ENCODE measurements at places on chromosomes 13 and 19.

- DNase-seq, result no peak
Observed at GRCh38 chr13:35818633-35819067, 312.5 kb downstream of the DCLK1 start.

DNA sequence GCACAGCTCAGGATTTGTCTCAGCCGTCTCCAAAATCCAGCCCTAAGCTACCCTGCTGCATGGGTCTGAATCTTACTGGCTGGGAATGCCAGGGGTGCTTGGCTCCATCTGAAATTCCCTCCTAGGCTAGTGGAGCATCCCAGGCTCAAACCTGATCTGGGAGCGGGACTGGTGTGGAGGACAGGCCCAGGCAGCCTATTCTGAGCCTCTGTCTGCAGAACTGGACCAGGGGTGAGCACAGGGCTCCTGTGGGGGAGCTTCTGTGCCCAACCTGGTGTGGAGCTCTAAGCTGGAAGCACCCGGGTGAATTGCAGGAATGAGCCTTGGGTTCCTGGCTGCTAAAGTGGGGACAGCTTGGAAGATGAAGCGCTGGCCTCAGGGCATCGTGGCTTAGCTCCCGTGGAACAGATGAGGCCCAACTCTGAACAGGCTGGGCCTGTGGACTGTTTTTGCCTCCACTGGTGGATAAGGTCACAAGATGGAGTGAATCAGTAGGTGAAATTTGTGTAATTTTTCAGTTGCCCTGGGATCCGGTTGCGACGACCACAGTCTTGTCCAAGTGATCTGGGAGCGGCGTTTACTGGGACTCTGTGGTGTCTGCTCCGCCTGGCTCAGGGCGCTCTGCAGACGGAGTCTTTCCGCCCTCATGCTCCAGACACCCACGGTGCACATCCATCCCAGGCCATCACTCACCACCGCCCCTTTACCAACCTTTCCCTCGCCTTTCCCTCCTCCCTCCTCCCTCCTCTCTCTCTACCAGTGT, 79.5 kb downstream of the TEX29 start:
- no peak for DNase-seq

DNA sequence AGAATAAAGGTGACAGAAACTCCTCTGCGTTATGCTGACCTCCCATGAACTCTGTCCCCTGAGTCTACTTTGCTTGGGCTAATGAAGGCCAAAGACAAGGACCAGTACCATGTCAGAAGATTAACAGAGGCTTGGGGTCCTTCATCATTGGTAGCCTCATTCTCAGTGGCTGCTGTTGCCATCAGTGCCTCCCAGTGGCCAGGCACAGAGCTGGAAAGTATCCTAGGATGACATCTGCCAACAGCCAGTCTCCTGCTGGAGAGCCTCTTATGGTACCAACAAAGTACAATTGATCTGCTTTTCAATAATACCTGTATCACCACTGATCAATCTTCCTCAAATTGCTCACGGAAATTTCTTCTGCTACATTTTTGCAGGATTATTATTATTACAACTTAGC, 281.6 kb downstream of the DNAJC15 start:
- DNase-seq, result no peak

DNA sequence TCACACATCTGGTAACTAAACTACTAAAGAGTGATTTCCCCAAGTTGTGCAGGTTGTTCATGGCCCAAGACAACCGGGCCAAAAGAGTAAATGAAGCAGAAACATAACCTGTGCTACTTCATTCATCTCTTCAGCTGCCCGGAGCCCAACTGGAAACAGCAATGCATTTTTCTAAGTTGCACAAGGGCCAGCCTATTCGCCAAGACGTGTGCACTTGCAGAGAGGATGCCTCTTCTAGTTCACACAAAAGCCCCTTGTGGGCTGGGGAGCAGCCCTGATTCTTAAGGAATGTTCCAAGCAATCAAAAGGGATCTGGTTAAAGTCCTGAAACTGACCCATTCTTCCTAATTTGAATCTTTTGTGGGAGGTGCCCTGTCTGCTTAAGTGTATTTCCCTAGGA, 275.8 kb downstream of the SHISA2 start:
- no peak for DNase-seq

DNA sequence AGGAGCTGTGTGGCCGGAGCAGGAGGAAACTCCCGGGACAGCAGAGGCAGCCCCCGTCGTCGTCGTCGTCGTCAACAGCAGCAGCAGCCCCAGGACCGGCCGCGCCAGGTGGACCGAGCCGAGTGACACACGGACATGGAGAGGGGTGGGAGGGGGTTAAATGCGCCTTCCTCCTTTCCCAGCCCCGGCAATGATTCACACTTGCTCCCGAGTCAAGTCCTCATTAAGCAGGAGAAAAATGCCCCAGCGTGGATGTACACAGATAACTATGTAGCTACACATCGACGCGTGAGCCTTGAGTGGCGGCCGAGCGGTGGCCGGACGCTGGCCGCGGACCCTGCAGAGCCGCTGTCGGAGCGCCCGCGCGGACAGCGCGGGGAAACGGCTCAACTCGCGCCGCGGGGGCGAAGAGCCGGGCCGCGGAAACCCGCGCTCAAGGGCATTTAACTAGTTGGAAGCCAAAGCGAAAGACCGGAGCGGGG, 645 bp downstream of the UBL3 start:
- peak; percentile 58 for DNase-seq

GRCh38 chr19:4910594-4911281, 1.4 kb downstream of the UHRF1 start:
- DNase-seq, result peak; percentile 12

- no peak for DNase-seq
Observed at GRCh38 chr13:37544995-37545394, 53.6 kb downstream of the POSTN start.

GRCh38 chr19:7552781-7553180, 17.3 kb downstream of the PNPLA6 start:
- DNase-seq, result no peak

DNA sequence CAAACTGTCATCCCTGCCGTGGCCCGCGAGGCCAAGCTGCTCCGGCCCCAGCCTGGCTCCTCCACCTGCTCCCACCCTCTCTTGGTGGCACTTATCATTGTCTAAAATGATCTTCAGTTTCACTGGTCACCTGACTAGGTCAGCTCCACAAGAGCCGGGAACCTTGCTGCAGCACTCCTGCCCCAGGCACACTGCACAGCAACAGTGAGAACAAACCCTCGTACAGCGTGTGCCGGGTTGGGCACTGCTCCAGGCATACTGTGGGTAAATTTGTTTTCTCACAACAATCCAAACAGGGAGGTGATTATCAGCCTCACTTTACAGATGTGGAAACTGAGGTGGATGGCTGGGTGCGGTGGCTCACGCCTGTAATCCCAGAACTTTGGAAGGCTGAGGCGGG, 8.9 kb downstream of the DEDD2 start:
- no peak for DNase-seq

GRCh38 chr19:15128162-15128770, 21.1 kb downstream of the SYDE1 start:
- DNase-seq, result no peak

DNA sequence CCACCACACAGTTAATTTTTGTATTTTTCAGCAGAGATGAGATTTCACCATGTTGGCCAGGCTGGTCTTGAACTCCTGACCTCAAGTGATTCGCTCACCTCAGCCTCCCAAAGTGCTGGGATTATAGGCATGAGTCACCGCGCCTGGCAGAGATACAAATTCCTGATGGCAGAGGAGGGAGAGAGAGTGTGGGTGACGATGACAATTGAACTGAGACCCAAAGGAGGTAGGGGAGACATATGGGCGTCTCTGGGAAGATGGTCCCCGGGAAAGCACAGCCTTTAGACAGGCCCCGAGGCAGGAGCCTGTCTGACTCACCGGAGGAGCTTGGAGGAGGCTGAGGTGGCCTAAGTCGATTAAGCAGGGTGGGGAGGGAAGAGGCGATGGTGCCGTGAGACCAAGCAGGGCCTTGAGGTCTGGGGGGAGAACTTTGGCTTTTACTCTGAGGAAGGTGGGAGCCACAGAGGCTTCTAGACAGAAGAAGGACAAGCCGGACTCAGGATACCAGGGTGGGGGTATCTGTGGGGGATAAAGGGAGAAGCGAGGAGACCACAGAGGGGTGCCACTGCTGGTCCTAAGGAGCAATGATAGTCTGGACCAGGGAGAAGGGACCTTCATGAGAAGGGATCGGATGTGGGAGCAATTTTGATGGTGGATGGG, 38.2 kb downstream of the ARRDC2 start:
- no peak for DNase-seq
